Neural cell (in vitro differentiated cells): ENCODE measurements at places on chromosomes 3 and 15. TPM values are rescaled to one million over a fixed set of nuclear protein-coding genes. Genes with fewer than 3 reads are reported as not detected.

Gene CHL1
- 187 and 199 TPM in 2 replicates for polyA plus RNA-seq

Gene CPEB1
- 0.61 and 1.3 TPM in 2 replicates for polyA plus RNA-seq

Gene RBPMS2
- polyA plus RNA-seq: not detected in 2 replicates

Gene GOLGA8J
- not detected in 2 replicates for polyA plus RNA-seq

Gene CYFIP1
- 9.3 and 22.2 TPM in 2 replicates for polyA plus RNA-seq

Gene ARL8B
- polyA plus RNA-seq: 94.5 and 103 TPM in 2 replicates

Gene GUCA1C
- not detected in 2 replicates for polyA plus RNA-seq

Gene RARB
- polyA plus RNA-seq: 10.3 and 13.2 TPM in 2 replicates

Gene VWA5B2
- polyA plus RNA-seq: 0.33 and 0.34 TPM in 2 replicates

Gene XYLB
- 0.50 and 1.8 TPM in 2 replicates for polyA plus RNA-seq

Gene HRG
- not detected in 2 replicates for polyA plus RNA-seq

Gene GOLGA8M
- not detected in 2 replicates for polyA plus RNA-seq

Gene GP9
- polyA plus RNA-seq: not detected in 2 replicates

Gene ZBTB11
- polyA plus RNA-seq: 22.0 and 23.5 TPM in 2 replicates

Gene CCDC54
- not detected in 2 replicates for polyA plus RNA-seq

Gene CILP
- polyA plus RNA-seq: 1.4 and 1.6 TPM in 2 replicates

Gene CCR3
- polyA plus RNA-seq: not detected in 2 replicates

Gene GOLGA6L10
- polyA plus RNA-seq: 7.4 and 7.9 TPM in 2 replicates

Gene CRYBG3
- 0.18 and 1.3 TPM in 2 replicates for polyA plus RNA-seq

Gene EPHB1
- polyA plus RNA-seq: 18.7 and 19.1 TPM in 2 replicates

Gene FANCD2OS
- polyA plus RNA-seq: not detected in 2 replicates

Gene FOXB1
- not detected in 2 replicates for polyA plus RNA-seq

Gene TEX55
- not detected in 2 replicates for polyA plus RNA-seq

Gene TGM4
- polyA plus RNA-seq: not detected in 2 replicates

Gene CFAP100
- polyA plus RNA-seq: 2.3 TPM in 1 of 2 replicates, not detected in the other
